Stimulated activated CD4-positive, alpha-beta T cell treated with anti-CD3 and anti-CD28 coated beads, Interleukin-12 subunit alpha, Interleukin-12 subunit beta, amount 100 ng/mL, for 48 hours (primary cell): ENCODE measurements at places on chromosomes 12 and 14.

- DNase-seq, result no peak
Observed at GRCh38 chr12:26523708-26524150, 309.3 kb downstream of the ITPR2 start.

- DNase-seq, result no peak
Observed at GRCh38 chr12:22518998-22519397, 25.3 kb downstream of the C2CD5 start.

GRCh38 chr14:58824106-58824505 is 186.3 kb downstream of the DACT1 start:
- no peak for DNase-seq

DNA sequence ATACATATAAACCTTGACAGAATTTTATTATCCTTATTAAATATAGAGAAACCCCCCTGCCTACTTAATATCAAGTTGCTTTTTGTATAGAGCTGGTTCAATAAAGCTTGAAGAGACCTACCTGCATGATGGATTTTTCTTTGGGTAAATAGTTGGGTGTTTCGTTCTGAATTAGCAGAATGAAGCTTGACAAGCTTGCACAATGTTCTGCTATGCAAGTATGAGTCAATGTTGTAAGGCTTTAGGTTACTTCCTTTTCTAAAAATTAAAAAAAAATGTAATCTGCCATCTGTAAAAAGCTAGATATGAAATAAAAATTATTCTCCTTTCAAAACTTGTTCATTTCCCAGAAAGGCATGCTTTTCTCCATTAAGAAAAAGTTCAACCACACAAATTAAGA is 1662.6 kb upstream of the SEL1L start:
- no peak for DNase-seq

DNA sequence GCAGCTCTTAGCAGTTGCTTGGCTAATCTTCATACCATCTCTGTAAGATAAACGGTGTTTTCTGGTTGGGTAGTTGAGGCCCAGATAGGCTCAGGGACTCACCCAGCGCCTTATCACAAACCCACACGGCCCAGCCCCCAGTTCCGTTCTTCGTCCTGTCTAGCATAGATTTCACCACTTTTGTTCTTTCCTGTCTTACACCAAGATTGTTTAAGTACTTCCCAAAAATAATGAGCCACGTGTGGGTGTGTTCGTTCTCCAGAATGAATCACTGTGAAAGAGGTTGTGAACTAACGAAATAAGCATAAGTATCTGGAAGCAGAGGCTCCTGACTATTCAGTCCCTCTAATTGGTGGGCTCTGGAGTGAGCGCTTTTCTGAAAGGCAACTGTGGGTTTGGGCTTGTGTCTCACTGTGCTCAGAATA is 21.4 kb downstream of the ACVR1B start:
- peak; percentile 47 for DNase-seq

DNA sequence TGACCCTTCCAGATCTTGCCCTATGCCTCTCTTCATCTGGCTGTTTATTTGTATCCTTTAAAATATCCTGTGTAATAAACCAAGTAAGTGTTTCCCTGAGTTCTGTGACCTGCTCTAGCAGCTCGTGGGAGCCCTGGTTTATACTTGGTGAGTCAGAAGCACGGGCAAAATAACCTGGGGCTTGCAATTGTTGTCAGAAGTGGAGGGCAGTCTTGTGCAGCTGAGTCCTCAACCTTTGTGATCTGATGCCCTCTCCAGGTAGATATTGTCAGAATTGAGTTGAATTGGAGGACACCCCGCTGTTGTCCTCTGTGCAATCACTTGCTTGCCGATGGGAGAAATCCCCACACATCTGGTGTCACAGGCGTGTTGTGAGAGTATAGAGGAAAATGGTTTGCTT is 62.5 kb upstream of the PRICKLE1 start:
- no peak for DNase-seq

- no peak for DNase-seq
Observed at GRCh38 chr12:10220398-10221077, 7.9 kb downstream of the GABARAPL1 start.

DNA sequence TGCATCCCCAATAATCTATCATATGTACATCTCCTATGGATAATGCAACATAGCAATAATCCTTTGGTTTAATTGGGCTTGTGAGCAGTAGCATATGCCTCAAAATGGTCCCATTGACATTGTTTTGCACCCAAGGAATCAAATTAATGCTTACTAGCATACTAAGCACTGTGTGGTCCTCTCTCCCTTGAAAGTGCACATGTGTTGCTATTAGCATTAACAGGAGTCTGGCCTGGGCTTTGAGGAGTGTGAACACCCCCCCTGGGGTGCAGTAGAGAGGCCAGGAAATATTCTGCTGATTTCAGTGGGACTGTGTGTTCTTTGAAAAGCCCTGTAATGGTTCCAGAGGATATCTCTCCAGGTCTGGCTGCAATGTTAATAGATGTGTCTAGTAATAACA is 1148.4 kb downstream of the VRK1 start:
- no peak for DNase-seq

DNA sequence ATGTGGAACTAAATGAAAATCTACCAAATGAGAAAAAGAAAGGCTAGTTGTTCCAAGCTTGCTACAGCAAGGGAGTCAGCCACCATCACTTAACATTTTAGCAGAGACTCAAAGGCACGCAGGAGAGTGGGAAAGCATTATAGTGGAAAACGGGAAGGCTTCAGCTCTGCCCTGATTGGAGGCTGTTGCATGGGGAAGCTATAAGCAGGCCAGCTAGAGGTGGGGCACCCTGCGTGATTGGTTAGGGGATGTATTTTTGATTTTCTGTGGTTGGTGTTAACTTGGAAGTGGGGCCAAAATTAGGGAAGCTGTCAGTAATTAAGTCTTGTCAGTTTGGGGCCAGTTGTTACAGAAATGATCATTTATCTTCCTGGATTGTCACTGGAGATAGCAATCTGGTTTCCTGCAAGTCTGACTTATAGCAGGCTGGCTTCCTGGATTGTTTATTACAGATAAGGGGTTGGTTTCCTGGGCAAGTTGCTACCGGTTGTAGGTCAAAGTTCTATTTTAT is 93.9 kb downstream of the FAR2 start:
- DNase-seq, result no peak

GRCh38 chr14:104436741-104437701 is 142.5 kb upstream of the C14orf180 start:
- no peak for DNase-seq

DNA sequence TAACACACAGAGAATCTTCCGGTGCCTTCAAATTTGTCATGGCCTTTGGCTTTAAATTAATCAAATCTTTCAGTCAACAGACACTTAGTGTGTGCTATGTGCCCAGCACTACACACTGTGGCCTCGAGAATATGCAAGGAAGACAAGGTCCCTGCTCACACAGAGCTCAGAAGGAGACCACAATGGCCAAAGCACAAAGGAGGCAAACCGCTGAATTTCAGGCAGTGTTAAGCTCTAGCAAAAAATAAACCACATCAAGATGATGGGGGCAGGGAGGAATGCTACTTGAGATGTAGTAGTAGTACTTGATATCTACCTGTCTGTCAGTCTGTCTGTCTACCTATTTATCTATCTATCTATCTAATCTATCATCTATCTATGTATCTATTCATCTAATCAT is 227.9 kb downstream of the TMEM132D start:
- DNase-seq, result no peak

DNA sequence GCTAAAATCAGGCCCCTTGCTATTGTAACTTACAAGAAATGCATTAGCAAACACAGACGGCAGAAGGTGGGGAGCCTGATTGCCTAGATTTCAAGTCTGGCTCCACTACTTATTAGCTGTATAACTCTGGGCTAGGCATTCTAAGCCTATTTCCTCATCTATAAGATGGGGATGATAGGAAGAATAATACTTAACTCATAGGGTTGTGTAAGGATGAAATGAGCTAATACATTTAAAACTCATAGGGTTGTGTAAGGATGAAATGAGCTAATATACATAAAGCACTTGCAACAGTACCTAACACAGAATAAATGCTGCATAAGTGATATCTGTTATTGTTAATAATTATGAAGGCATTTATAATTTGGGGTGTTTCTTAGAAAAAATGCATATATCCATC is 60.1 kb upstream of the DIO2 start:
- DNase-seq, result no peak

DNA sequence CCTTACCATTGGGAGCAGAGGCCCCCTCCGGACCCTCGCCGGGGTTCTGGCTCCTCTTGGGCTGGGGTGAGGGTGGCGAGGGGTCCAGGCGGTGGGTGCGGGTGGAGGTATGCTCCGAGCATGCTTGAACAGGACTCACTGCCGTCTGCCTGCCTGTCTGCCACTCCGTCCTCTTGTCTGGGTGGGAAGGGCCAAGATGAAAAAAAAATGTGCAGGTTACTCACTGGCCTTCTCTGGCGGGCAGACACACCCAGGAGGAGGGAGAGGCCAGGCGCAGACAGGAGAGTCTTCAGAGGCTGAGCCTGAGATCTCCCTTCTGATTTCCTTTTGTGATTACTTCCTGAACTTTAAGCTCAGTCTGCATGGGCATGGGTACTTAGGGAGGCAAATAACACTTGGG is 76.1 kb downstream of the STON2 start:
- no peak for DNase-seq

- DNase-seq, result no peak
Observed at GRCh38 chr12:22064968-22065367, 18.9 kb downstream of the CMAS start.

- DNase-seq, result no peak
Observed at GRCh38 chr12:20351406-20351805, 16.9 kb upstream of the PDE3A start.

DNA sequence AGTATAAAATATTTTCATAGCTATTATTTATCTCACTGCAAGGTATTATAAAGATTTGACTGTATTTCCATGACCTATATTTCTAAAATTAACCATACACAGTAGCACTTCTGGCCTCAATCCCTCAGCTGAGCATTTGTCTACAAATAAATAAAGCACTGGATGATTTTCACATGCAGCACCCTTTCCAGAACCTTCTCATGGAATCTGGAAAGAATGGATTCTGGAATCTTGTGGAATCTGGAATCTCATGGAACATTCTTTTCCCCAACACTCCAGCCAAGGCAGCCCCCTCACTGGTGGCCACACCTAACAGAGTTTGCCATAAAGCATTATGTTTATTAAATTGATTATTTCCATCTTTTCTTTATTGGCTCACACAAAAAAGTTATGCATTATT is 199.2 kb downstream of the MSRB3 start:
- no peak for DNase-seq

GRCh38 chr12:66232263-66232662 is 43.2 kb downstream of the IRAK3 start:
- DNase-seq, result no peak

DNA sequence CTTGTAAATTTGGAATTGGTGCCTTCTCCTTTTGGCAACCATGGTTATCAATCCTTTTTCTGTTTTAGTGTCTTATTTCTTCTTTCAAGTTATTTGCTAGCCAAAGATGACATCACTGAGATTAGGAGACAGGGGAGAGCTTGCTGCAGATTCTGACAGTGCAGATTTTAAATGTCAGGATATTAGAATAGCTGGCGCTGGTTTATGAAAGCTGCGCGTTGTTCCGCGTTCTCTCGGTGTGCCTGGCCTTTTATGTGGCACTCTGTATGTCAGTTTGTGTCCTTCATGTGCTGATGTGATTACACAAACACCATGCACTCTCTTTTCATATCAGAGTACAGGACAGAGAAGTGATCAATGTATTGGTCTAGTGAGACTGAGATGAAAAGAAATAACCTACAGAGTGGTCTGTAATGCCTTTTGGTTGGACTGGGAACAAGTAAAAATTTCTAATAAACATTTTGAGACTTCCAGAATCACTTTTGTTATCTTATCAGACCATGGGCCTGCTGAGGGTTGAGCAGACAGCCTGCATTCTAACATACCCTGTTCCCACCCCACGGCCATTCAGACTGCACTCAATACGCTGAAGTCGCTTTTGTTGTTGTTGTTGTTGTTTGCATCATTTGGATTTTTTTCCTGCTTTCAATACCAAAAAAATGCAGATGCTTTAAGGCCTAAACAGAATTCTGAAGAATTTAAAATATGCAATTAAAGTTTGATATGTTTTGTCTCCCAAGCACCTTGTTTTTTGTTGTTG is 49.7 kb upstream of the TRAF3 start:
- no peak for DNase-seq

DNA sequence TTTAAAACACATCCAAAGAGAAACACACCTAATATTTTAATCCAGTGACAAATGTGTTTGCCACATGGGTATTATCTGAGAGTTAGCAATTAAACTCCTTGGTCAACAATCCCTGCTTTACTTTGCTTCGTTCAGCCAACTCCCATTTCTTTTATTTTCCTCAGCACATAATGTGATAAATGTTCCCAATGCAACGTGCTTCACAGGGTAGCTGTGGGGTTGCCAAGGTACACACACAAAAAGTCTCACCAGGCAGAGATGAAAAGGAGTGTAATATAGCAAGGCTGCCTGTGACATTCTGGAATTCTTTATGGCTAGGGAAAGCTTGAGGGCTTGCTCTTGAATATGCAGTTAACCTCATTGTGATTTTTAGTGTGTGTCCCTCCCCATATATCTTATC is 208.0 kb upstream of the DIO2 start:
- no peak for DNase-seq

GRCh38 chr12:109744026-109744425 is 30.4 kb downstream of the FAM222A start:
- no peak for DNase-seq

DNA sequence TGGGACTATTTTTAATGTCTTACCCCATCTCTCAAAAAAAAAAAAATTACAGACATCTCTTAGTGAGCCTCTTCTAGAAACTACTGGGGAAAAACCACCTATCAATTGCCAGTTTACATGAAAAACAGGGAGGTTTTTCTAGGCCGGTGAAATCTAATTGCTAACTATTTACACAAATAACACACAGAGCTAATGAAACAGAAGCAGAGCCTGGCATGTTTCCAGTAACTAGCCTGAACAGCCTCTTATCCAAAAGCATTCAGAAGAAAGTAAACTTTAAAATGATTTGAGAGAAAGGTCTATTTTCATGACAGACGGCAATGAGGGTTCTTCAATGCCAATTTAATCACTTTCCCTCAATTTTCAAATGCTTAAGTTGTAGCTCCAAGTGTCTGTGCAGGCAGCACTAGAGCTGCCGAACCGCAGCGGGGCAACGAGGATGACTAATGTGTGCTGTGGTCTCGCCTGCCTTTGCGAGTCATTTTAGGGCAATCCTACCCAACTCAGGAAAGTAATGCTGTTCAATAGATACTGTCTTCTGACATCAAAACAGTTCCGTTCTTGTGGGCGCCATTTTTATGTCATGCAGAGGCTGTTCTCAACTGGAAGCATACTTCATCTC is 84.6 kb downstream of the SETD3 start:
- DNase-seq, result peak; percentile 41

- DNase-seq, result no peak
Observed at GRCh38 chr14:85594217-85594616, 64.3 kb downstream of the FLRT2 start.

- no peak for DNase-seq
Observed at GRCh38 chr14:44339231-44339630, 167.9 kb downstream of the FSCB start.
